ENCODE measurements at places on chromosomes 16 and 17.

- DNase-seq: no peak
Measured at GRCh38 chr16:2953706-2954627, 10.1 kb upstream of the KREMEN2 start.

DNA sequence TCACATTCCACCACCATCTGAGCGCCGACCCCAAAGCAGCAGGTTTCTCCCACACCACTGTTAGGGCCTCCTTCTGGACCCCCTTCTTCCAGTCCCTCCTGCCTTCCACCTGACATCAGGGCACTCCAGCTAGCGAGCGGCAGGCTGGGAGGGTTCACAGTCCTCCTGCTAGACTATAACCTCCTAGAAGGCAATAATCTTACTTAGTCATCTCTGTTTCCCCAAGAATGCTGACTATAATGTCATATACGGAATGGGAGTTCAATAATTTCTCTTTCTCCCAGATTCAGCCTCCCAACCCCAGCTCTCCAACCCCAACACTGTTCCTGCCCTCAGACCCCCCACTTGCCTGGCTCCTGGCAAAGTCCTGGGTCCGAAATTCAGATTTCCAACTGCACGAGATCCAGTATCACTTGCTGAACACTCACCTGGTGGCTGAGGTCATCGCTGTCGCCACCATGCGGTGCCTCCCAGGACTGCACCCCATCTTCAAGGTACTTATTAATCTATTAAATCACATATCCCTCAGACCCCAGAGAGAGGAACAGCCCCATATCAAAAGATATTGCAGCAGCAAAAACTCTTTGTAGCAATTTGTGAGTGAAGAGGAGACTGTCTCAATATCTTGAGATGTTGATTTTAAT, 5.6 kb downstream of the ALOX12 start:
- DNase-seq: no peak

- no peak for DNase-seq
Measured at GRCh38 chr17:7330638-7331015, 1.5 kb upstream of the NEURL4 start.

GRCh38 chr16:79001156-79001967, 599.2 kb downstream of the MAF start:
- DNase-seq: no peak

DNA sequence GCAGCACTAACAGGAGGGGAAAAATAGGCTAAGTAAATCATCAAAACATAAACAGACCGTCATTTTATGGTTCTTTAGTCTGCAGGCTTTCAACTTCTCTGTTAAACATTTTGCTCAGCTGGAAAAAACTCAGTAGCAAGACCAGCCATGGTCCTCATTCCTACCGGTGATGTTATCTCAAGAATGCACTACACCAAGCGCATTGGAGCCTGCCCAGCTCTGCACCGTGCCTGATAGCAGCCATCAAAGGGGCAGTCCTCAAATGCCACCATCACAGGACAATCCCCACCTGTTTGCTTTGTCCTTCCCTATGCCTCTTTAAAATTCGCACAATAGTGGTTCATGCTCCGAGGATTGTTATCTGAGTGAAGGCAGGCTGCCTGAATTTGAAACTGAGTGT, 181.5 kb upstream of the MON1B start:
- no peak for DNase-seq

GRCh38 chr16:23152386-23153178, 3.3 kb upstream of the USP31 start:
- DNase-seq: no peak

- no peak for DNase-seq
Measured at GRCh38 chr17:12485361-12485906, 180.3 kb upstream of the MYOCD start.

DNA sequence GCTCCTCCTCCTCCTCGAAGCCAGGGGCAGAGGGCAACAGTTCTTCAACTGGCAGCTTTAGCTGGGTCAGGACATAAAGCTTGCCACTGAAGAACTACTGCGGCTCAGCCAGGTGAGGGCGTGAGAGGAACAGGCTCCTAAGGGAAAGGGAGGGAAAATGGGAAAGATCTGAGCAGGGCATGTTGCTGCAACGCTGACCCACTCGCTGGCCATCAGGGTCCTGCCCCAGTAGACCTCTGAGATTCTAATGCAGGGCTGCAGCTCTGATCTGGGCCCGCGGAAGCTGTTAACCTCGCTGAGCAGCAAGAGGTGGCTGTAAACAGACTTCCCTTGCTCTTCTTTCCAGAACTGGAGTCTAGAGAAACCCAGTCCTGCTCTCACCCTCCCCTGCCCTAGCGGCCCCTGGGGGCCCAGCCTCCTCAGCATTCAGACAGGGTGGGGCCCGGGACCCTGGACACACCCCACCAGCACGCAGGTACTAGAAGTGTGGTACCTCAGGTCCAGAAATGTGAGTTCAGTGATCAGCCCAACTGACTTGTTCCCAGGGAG, 3.8 kb upstream of the TLCD2 start:
- peak; percentile 88 for DNase-seq
